ENCODE measurements at places on chromosomes 4 and X.
A peak's percentile ranks its signal among the peaks of the same experiment; 100 is the strongest.

DNA sequence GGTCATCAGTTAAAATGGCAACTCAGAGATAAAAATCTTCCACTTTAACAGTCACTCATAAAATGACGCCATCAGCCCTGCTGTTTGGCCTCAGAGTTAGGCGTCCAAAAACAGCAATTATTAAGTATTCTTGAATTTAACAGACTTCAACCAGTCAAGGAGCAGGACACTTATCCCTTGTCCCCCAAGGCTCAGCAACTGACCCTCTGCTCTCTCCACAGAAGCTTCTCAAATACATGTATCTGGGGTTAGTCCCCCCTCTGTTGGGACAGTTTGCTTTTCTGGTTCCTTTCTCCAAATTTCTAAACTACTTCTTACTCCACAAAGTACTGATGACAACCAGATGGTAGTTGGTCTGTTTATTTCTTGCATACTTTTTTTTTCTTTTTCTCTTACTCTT is 54.4 kb downstream of the SOD3 start:
- peak; percentile 51 for DNase-seq

DNA sequence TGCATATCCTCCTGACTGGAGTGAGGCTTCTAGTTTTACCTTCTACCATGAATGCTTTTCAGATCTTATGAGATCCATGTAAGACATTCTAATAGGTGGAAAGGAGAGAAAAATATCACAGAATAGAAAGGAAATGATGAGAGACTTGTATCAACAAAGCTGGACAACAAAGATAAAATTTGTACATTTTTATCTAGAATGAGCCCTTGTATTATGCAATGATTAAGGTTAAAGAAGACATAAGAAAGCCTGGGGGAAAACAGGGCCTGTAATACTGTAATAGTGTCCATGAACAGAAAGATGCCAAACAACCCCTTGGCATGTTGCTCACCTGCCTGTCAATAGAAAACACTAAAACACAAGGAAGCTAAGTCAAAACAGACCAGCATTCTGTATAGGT is 44.2 kb upstream of the SCRG1 start:
- no peak for DNase-seq

DNA sequence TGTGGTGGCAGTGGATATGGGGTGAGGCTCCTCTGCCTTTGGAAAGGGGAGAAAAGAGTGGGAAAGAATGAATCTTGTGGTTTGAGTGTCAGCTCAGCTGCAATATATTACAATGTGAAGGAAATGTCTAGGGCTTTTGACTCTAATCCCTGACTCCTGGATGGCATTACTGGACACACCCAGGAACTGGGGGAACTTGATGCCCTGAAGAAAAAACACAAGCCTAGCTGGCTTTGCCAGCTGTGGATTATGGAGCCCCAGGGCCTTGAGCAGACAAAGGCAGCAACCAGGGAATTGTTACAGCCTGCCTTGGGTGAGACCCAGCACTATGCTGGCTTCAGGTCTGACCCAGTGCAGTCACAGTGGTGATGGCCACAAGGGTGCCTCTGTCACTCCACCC is 57.1 kb upstream of the CYSLTR1 start:
- DNase-seq = no peak

GRCh38 chr4:176792326-176793059 is at the start of gene VEGFC:
Gene VEGFC (minus strand): TSS chr4:176792922. CDS start chr4:176792311, 611 bp downstream.
- DNase-seq = peak; percentile 60

DNA sequence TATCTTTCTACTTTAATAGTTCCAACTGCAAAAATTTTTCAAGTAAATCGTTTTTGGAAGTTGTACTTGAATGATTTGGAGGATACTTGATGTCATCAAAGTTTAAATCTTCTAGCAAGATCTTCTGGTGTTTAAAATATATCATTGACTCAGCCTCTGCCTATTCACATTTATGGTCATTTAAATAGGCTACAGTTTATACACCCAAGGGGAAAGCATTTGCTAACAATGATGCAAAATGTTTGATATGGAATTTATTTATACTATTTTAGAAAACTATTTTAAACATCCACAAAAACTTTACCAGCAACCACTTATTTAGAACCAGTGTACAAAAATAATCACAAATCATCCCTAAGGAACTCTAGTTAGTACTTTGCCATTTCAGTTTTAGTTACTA is 123.3 kb upstream of the STIM2 start:
- no peak for DNase-seq

DNA sequence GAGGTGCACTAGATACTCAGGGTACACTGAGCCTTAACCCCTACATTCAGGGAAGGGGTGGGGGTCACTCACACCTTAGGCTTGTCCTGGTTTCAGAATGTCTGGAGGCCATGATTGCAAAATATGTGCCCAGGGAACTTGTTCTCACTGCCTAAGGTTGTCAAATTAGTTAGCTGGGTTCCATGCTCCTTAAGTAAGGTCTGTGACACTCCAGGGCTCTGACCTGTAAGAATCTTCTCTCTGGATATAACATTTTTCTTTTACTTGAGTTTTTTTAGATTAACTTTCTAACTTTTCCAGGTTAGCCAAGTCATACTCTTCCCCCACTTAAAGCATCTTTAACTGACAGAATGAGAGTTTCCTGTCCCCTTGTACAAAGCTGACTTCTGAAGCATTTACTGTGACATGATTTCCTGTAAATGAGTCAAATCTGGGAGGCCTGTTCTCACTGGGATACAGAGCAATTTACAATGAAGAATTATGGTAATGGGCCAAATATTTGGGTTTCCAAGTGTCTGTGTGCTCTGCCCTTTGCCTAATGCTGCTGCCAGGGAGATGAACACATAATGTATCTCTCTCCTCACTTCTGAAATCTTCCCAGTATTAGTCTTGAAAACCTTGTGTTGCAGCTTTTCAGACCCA is 101.7 kb downstream of the GATB start:
- no peak for DNase-seq

- DNase-seq = no peak
These were observed 238.5 kb downstream of the PRR32 start for GRCh38 chrX:127057891-127058619.

- no peak for DNase-seq
These were observed 715.0 kb downstream of the GRID2 start for GRCh38 chr4:93018806-93019205.

- no peak for DNase-seq
These were observed 105.5 kb downstream of the MID1 start for GRCh38 chrX:10514891-10515290.

DNA sequence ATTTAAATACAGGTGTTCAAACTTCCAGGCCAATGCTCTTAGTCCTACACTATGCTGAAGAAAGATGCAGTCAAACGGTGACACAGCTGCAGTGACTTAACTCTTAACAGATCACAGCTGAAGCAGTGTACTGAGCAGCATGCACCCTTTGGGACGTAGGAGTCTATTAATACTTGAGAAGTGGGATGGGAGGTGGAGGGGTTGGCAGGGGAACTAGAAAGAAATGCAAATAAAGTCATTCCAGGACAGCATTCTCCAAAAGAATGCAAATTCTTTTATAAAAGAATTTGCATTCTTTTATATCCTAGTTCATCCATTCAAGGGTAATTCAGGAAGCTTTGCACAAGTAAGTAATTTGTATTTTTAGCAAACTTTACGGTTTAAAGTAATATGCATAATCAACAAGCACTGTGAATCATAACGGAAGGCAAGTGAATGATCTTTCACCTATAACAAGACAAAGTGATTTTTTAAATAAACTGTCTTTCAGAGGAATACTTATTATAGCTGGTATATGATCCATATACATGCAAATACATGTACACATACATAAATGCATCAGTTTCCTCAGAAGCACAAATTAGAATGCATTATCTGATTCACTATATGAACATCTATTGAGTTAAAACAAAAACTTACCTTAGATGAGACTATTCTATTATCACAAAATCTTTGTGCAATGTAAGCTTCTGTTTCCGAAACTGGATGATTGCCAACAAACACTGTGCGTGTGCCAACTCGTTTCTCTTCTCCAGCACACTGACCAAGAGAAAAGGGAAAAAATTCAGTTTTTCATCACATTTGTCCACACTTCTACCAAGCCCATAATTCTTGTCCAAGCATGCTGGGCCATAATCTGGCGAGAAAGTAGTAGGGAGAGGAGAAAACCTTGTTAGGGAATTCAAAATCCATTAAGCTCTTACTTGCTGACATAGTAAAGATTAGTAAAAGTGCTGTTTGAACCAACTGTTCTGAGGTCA is 106.5 kb downstream of the ATP11C start:
- DNase-seq = no peak

GRCh38 chr4:4249866-4250265 is 1.8 kb upstream of the TMEM128 start:
- DNase-seq = no peak

DNA sequence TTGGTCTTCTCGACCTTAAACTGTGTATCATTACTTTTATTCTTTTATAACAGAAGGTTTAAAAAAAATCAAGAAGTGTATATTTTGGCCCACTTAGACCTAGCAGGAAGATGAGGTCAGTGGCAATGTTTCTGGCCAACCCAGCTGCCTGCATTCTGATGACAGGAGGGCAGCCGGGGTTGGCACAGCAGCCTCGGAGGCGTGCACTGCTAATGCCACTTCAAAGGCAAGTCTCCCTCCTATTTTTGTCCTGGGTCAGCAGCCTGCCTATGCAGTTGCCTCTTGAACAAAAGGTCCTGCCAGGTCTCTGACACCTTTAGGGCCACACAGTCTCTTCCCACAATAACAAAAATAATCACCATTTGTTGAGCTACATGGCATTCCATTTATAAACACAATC is 89.4 kb upstream of the MYOZ2 start:
- DNase-seq = no peak
